ENCODE measurements at places on chromosomes 11 and 22.

- DNase-seq, result no peak
Observed at GRCh38 chr11:36411202-36411640, 98.9 kb downstream of the TRAF6 start.

DNA sequence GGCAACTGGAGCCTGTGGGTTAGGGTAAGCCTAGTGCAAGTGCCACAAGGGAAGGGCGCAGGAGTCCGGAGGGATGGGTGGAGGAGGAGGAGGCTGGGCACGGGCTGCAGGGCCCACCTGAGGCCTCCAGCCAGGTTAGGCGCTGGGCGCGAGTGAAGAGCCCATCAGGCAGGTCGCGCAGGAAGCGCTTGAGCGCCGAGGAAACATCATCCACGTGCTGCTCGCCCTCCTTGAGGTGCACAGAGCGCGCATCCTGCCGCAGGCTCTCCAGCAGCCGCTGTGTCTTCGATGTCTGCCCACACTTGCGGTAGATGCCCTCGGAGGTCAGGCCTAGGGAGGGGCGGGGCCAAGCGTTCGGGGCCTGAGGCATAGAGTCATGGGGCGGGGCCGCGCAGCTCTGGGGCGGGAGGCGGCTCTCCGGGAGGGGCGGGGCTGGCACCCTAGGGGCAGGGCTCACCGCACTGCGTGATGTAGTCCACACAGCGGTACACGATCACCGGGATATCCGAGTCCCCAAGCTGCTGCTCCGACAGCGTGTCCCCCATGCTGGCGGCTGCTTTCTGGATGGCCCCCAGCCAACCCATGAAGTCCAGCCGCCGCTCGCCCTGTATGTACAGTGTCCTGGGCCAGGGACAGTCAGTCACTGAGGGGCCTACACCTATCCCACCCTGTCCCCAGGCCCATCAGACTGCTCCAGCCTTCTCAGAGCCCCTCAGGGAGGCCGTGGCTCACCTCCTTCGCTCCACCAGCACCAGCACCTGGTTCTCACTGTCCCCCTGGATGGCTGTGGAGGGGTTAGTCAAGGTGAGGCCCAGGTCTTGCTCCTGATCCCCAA lies 22.9 kb upstream of the PDE2A start:
- no peak for DNase-seq

DNA sequence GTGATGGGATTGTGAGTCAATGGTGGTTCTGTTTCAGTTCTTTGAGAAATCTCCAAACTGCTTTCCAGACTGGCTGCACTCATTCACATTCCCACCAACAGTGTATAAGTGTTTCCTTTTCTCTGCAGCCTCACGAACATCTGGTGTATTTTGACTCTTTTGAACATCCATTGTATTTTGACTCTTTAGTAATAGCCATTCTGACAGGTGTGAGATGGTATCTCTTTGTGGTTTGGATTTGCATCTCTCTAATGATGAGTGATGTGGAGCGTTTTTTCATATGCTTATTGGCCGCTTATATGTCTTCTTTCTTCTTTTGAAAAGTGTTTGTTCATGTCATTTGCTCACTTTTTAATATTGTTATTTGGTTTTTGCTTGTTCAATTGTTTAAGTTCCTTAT lies 19.4 kb downstream of the NELL1 start:
- no peak for DNase-seq

- DNase-seq, result no peak
Observed at GRCh38 chr11:119248750-119249670, 42.9 kb downstream of the CBL start.

GRCh38 chr11:69352715-69353319 lies 58.9 kb downstream of the MYEOV start:
- DNase-seq, result peak; percentile 24

GRCh38 chr11:122344215-122344614 lies 228.2 kb upstream of the BLID start:
- no peak for DNase-seq

DNA sequence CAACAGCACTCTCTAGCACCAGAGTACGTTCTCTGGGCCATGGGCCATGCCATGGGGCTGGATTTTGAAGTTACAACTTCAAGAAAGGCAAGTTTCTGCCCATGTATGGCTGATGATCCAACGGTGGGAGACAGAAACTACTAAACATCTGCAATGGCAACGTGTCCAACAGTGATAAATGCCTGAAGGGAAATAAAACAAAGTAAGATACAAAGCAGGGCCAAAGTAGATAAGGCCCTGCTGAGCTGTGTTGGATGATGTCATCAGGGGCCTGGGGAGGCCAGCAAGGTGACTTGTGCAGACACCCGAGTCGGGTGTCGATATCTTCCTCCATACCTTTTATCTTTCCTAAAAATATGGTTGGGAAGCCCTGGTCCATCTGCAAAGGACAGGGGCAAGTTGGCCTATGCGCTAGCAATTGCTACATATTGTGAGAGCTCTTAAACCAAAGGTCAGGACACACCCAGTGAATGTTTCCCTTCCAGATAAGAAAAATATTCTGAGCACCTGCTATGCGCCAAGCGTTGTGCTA lies 487.2 kb downstream of the MN1 start:
- DNase-seq, result no peak

- DNase-seq, result no peak
Observed at GRCh38 chr11:3338569-3339339, 40.2 kb downstream of the ZNF195 start.

DNA sequence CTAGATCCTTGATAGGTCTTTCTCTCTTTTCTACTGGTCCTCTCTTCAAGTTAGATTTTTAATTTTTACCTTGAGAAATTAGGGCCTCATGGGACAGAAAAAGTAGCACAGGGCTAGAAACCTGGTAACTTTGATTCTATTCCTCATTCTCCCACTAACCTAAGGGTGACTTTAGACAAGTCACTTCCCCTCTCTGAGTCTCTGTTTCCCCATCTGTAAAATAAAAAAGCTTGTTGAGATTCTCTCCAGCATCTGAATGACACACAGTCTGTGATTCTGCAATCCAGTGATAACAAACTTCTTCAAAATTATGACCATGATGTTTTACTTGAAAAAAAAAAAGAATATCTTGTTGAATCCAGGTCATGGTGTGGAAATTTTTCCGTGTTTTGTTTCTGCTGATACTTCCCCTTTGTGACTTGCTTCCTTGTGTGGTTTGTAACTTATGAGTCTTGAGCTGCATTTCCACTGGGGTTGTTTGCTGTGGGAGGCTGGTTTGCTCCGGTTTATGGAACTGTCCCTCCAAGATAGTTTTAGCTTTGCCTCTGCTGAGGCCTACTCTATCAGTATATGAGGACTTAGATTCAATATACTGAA lies 9.8 kb upstream of the MPEG1 start:
- DNase-seq, result no peak

GRCh38 chr22:43230971-43231723 lies 44.2 kb upstream of the TTLL12 start:
- DNase-seq, result peak; percentile 55

- DNase-seq, result no peak
Observed at GRCh38 chr11:119626871-119627270, 102.1 kb downstream of the NECTIN1 start.

DNA sequence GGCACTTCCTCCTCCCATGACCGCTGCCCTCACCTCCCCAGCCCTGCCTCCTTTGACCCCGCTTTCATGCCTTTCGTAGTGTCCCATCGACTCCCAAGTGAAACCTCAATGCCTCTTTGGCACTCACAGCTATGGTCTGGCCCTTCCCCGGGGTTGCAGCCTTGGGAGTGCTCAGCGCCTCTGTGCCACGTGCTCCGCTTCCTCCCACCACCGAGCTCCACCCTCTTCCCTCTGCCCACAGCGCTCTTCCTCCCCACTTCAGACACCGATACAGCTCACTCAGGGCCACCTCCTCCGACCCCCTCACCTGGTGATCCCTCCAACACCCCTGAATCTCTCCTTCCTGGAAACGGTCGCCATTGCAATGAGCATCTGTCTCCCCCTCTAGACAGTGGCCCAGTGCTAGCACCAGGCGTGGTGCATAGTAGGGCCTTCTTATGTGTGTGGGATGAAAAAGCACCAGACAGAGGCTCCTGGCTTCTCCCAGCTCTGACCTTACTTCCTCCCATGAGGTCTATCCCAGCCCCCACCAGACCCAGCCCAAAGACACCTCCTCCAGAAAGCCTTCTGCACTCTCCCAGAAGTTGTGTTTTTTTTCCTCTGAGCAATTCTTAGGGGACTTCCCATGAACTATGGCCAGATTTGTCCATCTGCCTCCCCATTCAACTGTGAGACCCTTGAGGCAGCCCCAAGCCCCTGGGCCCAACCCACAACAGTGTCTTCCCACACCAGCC lies 16.4 kb upstream of the SCGB1A1 start:
- DNase-seq, result peak; percentile 17

DNA sequence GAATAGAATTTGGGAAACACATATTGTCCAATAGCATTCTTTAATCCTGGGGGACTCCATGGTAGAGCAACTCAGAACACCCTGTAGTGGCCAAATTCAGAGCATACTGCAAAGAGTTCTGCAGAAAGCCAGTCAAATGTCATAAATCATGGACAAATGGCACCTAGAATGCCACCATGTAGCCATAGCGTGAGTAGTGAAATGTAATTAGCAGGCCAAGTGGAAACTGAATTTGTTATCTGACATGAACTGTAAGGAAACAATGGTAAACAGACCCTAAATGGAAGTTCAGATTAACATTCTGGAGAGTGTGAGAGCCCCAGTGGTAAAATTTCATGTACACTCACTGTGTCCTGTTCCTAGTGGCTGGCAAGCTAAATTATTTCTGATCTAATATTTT lies 7.0 kb upstream of the PRSS23 start:
- DNase-seq, result no peak

DNA sequence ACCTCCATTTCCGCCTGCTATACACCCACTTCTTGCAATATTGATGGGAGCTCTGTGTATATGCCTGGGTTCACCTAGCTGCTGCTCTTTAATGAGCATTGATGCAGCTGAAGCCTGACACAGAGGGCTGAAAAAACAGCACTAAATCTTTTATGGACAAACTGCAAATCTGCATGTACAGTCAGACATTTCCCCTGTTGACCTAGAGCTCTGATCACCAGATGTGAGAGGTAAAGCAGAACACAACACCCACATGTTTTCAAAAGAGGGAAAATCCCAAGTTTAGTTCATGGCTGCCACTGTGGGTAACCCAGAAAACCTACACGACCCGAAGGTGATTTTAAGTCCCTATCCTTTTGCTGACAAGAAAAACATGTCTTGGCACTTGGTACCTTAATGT lies 303.0 kb upstream of the PITPNB start:
- no peak for DNase-seq

DNA sequence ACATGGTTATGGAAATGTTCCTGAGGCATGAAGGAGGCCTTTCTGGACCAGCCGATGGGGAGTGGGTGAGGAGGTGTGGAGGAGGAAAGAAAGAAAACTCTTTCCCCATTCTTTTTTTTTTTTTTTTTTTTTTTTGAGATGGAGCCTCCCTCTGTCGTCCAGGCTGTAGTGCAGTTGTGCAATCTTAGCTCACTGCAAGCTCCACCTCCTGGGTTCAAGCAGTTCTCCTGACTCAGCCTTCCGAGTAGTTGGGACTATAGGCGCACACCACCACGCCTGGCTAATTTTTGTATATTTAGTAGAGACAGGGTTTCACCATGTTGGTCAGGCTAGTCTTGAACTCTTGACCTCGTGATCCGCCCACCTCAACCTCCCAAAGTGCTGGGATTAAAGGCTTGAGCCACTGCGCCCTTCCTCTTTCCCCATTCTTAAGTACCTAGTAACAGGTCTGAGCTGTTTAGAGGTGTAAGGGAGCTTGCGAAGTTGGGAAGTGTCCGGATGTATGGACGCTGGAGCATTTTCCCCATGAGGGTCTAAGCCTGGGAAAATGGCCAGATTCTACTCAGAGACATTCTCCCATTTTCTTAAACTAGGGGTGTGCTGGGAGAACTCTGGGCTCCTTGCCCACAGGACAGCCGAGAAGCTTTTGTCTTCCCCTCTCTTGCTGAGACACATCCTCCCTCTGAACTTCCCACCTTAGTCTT lies 135.8 kb downstream of the TEAD1 start:
- DNase-seq, result no peak

- peak; percentile 40 for DNase-seq
Observed at GRCh38 chr11:133834682-133835592, 10.4 kb downstream of the SPATA19 start.

DNA sequence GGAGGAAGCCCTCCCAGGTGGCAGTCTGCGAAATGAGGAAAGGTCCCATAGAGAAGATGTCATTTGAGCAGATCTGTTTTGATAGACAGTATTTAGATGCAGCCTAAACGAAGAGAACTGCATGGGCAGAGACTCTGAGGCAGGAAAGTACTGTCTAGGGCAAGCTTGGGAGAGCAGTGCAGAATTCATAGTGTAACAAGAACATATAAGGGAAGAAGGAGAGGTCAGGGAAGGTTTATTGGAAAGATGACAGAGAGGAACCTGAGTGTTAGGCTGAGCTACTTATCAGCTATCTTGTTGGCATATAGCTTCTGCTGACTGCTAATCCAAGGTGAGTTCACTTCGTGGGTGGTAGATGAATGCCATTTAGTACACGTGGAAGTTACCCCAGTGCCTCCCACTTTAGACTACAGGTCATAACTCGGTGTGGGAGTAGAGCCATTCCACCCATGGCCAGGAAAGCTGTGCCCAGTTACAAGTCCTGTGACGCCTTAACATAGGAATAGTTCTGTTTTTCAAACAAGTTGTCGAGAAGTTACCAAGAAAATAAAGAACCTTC lies 99.5 kb downstream of the DBX1 start:
- no peak for DNase-seq

DNA sequence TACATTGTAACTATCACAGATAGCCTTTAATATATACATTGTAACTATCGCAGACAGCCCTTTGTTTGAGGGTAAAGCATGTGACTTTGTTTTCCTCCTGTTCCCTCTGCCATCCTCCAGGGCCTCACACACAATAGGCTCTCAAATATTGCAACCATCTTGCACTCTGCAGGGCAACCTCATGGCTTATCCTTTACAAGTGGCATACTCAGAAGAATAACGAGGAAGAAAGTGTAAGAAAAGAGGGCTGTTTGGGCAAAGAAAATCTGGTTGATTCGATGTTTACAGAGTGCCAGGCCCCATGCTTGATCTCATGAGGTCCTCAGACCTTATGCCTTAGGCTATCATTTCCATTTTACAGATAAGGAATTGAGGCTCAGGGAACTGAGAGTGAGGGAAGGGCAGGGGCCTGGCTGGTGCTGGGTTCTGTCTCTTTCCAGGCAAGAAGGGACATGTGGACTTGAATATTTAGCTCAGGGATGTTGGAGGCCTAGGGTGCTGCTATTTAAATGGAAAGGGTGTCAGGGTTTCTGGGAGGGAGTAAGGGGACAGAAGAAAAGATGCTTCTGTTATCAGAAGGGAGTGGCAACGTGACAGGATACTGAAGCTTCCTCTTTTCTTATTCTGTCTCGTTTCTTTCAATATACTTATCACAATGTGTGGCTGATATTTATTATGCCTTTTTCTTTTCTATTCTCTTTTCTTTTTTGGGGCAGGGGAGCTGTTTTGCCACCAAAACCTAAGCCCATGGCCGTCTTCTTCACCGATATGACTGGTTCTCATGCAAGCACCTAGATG lies 1.1 kb upstream of the SAMM50 start:
- DNase-seq, result no peak
